Stimulated activated CD4-positive, alpha-beta T cell treated with anti-CD3 and anti-CD28 coated beads, TNF-alpha, amount 100 ng/mL, for 1 hour (primary cell): ENCODE measurements at places on chromosomes 13 and 19.

DNA sequence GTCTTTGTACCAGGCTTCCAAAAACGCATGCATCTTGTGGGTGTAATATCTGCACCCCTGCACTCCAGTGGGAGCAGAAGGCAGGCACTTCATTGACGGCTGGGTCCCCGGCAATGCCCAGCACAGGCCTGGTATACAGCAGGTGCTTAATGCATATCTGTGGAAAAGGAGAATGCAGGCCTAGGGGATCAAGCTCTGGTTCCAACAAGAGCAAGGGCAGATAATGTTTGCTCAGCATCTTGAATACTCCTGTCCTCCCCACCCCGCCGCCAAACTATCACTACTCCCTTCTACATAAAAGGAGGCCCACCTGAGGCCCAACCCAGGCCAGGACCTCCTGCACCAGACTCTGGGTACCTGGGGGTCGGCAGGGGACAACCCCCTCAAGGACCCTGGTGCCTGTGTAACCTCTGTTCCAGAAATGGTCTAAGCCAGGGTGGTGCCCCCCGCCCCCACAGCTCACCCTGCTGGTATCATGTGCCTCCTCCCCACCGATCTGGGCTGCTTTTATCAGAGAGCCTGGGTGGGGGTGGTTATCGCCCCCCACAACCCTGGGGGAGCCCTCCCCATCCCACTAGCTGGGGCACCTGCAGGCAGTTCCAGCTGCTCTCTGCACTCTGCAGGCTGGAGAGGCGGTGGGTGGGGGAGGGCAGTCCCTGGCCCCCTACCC lies 4.8 kb downstream of the KLF16 start:
- no peak for DNase-seq

- DNase-seq = no peak
These were observed 32.5 kb upstream of the IRS2 start for GRCh38 chr13:109818886-109819285.

DNA sequence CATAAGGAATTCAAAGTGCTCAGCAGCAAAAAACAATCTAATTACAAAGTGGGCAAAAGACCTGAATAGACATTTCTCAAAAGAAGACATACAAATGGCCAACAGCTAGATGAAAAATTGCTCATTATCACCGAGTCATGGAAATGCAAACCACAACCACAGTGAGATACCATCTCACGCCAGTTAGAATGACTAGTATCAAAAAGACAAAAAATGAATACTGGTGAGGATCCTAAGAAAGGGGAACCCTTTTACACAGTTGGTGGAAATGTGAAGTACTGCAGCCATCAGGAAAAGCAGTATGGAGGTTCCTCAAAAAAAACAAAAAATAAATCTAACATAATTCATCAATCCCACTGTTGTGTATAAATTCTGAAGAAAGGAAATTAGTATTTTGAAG lies 1206.1 kb downstream of the EFNB2 start:
- no peak for DNase-seq

- DNase-seq = no peak
These were observed 33.7 kb downstream of the NFILZ start for GRCh38 chr19:8663920-8664670.

GRCh38 chr13:92649140-92649813 lies 577.3 kb upstream of the GPC6 start:
- no peak for DNase-seq
